ENCODE measurements at places on chromosomes 5 and 9.
A peak's percentile ranks its signal among the peaks of the same experiment; 100 is the strongest.

DNA sequence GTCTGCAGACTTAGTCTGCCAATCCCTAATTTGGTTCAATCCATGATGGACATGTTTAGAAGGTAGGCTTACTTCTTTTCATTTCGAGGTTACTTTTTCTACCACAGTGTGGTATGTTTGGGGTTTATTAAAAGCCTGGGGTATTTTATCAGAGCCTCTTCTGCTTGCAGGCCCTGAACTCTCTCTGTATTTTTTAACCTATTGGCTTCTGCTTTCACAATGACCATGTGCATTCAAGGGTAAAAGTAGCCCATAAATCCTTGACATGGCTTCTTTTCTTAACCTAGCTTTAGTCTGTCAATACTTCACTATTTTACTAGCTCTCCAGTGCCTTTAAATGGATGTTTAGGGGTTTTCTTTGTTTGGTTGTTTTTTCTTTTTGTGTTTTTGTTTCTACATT, 286.6 kb downstream of the FER start:
- DNase-seq: no peak

- DNase-seq: no peak
These were observed 1363.5 kb downstream of the EFNA5 start for GRCh38 chr5:106307265-106307664.

- no peak for DNase-seq
These were observed 2.8 kb downstream of the ZNF608 start for GRCh38 chr5:124743602-124744169.

GRCh38 chr9:131627648-131628458, 82.5 kb downstream of the PRRT1B start:
- DNase-seq: peak; percentile 87

DNA sequence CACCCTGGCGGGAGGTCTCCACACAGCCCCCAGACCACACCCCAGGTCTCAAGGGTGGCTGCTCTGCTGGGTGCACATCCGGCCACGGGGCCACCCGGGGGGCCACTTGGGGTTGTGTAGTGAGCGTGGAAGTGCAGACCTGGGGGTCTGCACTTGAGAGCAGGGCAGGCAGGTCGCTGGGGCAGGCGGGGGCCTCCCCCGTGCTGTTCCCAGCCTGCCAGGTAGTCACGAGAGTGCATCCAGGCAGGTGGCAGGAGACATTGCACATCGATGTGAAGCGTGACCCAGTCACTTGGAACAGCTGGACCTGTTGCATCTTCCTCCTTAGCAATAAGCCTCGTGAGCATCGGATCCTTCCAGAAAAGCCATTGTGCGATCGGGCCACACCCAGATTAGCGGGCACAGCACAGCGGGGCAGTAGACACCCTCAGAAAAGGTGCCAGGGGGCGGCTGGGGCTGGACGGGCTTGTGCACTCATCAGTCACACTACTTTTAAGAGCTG, 4.8 kb upstream of the ENTPD8 start:
- no peak for DNase-seq

GRCh38 chr9:123424552-123425225, 68.7 kb downstream of the CRB2 start:
- DNase-seq: no peak

DNA sequence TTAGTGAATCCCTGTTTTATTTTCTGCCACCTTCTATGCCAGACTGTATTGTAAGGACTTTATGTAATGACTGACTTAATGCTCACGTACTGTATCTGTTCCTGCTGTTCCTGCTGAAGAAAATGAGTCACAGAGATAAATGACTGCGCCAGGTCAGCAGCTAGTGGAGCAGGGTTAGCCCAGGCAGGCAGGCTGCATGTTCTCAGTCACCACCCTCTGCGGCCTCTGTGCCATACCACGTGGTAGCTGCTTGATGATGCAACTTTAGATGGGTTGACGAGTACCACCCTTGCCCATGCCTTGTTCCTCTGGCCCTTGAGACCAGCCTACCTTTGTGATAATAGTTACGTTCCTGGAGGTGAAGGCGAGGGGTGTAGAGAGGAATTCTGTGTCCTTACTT, 161.9 kb downstream of the TRIO start:
- DNase-seq: no peak

DNA sequence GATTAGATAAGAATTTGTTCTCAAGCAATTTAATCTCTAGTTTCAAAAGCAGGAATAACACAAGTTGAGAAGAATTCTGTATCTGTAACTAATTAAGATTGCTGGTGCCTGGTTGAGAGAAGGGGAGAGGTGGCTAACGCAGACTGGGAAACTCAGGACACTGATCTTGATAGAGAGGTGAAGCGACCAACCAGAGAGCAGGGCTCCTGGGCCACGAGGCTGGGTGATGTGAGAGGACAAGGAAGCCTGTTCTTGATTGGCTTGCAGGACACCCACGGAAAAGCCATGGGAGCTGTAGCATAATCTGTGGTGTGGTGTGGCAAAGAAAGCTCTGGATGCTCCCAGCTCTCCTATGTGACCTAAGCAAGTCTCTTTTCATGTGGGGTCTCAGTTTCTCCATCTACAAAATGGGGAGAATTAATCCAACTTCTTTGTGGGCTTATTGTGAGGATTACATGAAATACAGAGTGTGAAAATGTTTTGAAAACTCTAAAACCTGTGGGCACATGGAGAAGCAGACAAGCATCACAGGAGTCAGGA, 594.1 kb upstream of the BRINP1 start:
- no peak for DNase-seq

DNA sequence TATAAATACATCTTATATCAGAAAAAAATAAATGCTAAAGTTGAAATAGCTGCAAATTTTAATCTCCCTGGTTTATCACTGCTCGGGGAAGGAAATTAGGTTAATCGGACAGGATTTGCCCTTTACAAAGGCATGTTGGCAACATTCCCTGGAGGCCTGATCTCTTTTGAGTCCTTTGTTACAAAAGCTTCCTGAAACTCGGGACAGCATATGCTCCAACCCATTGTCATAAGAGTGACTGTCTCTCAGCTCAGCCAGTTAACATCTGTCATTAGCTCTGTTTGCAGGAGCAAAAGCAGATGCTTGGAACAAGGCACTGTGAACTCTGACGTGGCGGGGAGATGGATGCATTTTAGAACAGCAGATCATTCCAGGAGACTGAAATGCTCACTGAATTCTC, 80.6 kb downstream of the MYO10 start:
- DNase-seq: no peak

DNA sequence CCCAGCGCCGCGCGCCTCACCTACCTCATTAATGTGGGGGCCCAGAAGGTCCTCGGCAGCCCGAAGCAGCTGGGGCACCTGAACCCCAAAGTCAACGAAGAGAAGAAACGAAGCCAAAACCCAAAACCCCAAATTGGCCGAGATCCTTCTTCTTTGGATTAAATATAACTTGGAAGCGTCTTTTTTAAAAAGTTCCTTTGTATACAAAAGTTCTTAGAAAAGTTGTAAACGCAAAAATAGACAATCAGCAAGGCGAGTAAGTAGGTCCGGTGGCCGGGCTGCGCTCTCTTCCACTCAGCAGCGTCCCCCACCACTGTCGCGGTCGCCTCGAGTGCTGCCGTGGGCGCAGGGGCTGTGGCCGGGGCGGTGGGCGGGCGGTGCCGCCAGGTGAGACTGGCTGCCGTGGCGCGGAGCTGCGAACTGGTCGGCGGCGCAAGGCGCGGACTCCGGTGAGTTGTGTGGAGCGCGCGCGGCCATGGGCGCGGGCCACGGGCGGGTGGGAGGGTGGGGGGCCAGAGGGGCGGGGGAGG, 360 bp downstream of the KLF4 start:
- DNase-seq: no peak

GRCh38 chr9:21906881-21907280, 87.3 kb downstream of the CDKN2A start:
- DNase-seq: no peak

- no peak for DNase-seq
These were observed 10.6 kb downstream of the ERP44 start for GRCh38 chr9:100088202-100088601.

GRCh38 chr9:37892063-37892462, 11.9 kb downstream of the SLC25A51 start:
- no peak for DNase-seq

GRCh38 chr5:73663161-73663859, 37.3 kb downstream of the ARHGEF28 start:
- no peak for DNase-seq

DNA sequence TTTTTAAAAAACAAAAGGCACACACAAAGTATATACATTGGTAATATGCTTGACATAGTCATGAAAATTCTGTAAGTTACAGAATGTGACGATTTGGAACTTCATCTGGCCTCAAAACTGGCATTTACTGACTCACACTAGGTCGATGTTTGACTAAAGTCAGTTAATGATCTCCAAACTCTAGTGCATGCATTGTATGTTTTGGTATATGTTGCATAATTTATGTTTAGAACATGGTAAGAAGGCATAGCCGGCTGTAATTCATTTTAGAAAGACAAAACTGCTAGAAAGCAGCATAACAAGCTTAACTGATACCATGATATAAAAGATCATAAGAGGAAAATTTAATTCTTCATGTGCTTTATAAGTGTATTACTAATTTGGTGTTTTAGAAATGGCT, 58.6 kb upstream of the RICTOR start:
- no peak for DNase-seq

GRCh38 chr9:130122456-130122855, 49.7 kb upstream of the NCS1 start:
- DNase-seq: no peak

DNA sequence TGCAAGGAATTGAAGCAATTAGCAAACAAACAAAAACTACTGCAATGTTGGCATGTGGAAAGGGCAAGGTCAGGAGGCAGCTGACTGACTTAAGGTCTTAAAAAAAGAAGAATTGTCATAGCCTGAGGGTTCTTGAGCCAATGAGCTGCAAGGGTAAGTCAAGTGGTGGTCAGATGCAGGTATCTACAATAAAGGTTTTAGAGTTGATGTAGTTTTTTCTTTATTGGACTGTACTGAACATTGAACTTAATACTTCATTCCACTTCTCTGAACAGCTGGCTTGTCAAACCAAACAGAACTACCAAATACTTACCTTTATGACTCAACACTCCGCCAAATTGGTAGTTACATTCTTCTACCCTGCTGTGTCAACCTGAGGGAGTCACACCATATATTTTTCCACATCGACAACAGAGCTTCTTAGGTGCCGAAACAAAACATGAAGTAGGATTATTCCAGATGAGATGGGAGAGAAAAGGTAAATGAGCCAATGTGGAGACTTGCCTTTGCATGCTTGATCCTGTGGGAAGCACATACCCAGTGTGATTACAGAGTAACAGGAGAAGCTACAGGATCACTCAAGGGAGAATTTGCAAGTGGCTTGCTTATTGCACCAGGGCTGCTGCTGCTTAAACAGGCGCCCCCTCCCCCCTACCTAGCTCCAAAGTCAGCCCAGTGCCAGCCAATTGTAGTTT, 35.3 kb downstream of the EQTN start:
- no peak for DNase-seq

DNA sequence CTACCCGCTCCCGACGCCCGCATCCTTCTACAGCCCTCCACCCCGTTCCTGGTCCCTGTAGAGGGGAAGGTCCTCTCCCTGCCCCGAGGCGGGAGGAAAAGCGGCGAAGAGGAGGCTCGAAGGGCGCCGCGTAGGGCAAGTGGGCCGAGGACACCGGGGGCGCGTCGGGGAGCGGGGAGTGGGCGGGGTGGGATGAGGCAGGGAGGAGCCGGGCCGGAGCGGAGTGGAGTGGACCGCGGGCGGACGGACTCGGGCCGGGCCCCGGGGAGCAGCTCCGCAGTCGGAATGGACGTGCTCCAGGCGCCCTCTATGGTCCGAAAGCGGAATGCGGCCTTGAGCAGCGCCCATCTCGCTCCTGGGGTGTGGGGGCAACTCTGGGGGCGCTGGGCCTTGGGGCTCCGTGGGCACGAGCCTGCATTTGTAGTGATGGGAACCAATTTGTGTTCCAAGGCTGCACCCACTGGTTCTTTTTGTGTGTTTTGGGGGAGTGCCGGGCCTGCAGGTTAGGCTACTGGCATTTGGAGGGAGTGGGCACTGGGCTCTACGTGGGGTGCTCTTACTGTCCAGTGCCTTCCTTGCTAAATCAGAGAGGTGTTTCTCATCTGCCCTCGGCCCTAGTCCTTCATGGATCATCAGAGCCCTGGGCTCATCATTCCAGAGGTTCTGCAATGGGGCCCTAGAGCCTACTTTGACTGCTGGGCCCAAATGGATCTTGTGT, 7.3 kb downstream of the IRX1 start:
- no peak for DNase-seq

- no peak for DNase-seq
These were observed 63.3 kb downstream of the DCP2 start for GRCh38 chr5:113039934-113040285.

DNA sequence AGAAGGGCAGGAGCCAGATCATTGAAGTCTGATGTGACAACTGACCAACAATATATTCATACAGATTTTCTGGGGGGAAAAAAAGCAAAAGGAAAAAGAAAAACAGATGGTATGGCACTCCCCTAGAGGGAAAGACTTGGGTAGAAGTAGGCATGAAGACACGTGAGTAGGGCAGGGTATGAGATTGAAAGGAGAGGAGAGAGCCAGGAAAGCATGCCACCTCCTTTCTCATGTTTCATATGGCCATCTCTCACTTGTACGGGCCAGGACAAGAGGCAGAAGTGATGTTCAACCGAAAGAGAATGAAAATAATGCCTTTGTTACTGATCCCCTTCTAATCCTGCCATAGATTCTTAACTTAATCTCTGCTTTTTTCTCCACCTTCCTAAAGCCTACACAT, 139.0 kb upstream of the ACTBL2 start:
- no peak for DNase-seq

GRCh38 chr5:155866971-155867370, 460.0 kb upstream of the SGCD start:
- DNase-seq: no peak

- DNase-seq: no peak
These were observed 33.4 kb upstream of the ARAP3 start for GRCh38 chr5:141715346-141715905.

Measured in effector memory CD8-positive, alpha-beta T cell (primary cell).